A549 treated with GW870086 at 1 μM for 4 hours (cell line): ENCODE measurements at places on chromosomes 6 and 20. TPM values are rescaled to one million over a fixed set of nuclear protein-coding genes. Genes with fewer than 3 reads are reported as not detected.

IRAK1BP1 gene
- total RNA-seq: 0.58 to 1.1 TPM (median 0.73 TPM) in 5 replicates

POU3F2 gene
- total RNA-seq: not detected in 5 replicates

C6orf118 gene
- 0.15 to 0.46 TPM (median 0.22 TPM) in 5 replicates for total RNA-seq

KIF25 gene
- 0.05 to 0.22 TPM in 2 of 5 replicates, not detected in the others for total RNA-seq

STMND1 gene
- total RNA-seq: not detected in 5 replicates

DEFB132 gene
- total RNA-seq: not detected in 5 replicates

MOG gene
- total RNA-seq: not detected in 5 replicates

HLA-DOB gene
- total RNA-seq: 0.18 to 0.36 TPM (median 0.30 TPM) in 4 of 5 replicates, not detected in the other

OR12D3 gene
- not detected in 5 replicates for total RNA-seq

HUS1B gene
- total RNA-seq: 0.13 to 0.38 TPM (median 0.30 TPM) in 4 of 5 replicates, not detected in the other

LY86 gene
- not detected in 5 replicates for total RNA-seq

OPRL1 gene
- total RNA-seq: 0.70 to 0.88 TPM (median 0.75 TPM) in 5 replicates

HSPA12B gene
- total RNA-seq: 0.29 to 0.65 TPM (median 0.44 TPM) in 5 replicates

MYLIP gene
- 2.1 to 3.4 TPM (median 2.8 TPM) in 5 replicates for total RNA-seq

RNF39 gene
- not detected in 5 replicates for total RNA-seq

LST1 gene
- total RNA-seq: 0.30 to 0.66 TPM in 2 of 5 replicates, not detected in the others

CLPSL2 gene
- total RNA-seq: 0.79 to 2.0 TPM (median 1.3 TPM) in 4 of 5 replicates, not detected in the other

GJA1 gene
- total RNA-seq: 47.2 to 78.9 TPM (median 69.8 TPM) in 5 replicates

KCNK16 gene
- not detected in 5 replicates for total RNA-seq

RHAG gene
- total RNA-seq: 0.06 to 0.15 TPM (median 0.09 TPM) in 3 of 5 replicates, not detected in the others

ULBP3 gene
- total RNA-seq: 2.9 to 4.6 TPM (median 3.7 TPM) in 5 replicates

BTN1A1 gene
- not detected in 5 replicates for total RNA-seq

SLC32A1 gene
- total RNA-seq: not detected in 5 replicates

MEI4 gene
- not detected in 5 replicates for total RNA-seq

CENPB gene
- total RNA-seq: 101 to 135 TPM (median 128 TPM) in 5 replicates

C6orf52 gene
- total RNA-seq: 1.7 to 2.1 TPM (median 2.1 TPM) in 5 replicates

KIFC1 gene
- 37.6 to 44.2 TPM (median 39.0 TPM) in 5 replicates for total RNA-seq

RSPO4 gene
- not detected in 5 replicates for total RNA-seq

ALDH8A1 gene
- 0.10 to 0.38 TPM (median 0.23 TPM) in 5 replicates for total RNA-seq

NKX2-2 gene
- not detected in 5 replicates for total RNA-seq

ADAT2 gene
- 2.7 to 4.3 TPM (median 4.1 TPM) in 5 replicates for total RNA-seq

ARMH2 gene
- total RNA-seq: not detected in 5 replicates

FKBP5 gene
- total RNA-seq: 40.6 to 57.1 TPM (median 47.9 TPM) in 5 replicates

CBFA2T2 gene
- total RNA-seq: 3.9 to 6.7 TPM (median 5.9 TPM) in 5 replicates

DSP gene
- total RNA-seq: 30.1 to 48.6 TPM (median 45.8 TPM) in 5 replicates

BFSP1 gene
- total RNA-seq: 3.5 to 4.5 TPM (median 4.0 TPM) in 5 replicates

THBS2 gene
- total RNA-seq: 0.02 to 0.08 TPM (median 0.03 TPM) in 3 of 5 replicates, not detected in the others

MYBL2 gene
- total RNA-seq: 68.0 to 83.7 TPM (median 78.8 TPM) in 5 replicates

LATS1 gene
- 4.9 to 9.4 TPM (median 7.5 TPM) in 5 replicates for total RNA-seq

ZNF831 gene
- not detected in 5 replicates for total RNA-seq
